ENCODE measurements at places on chromosomes 5 and 9.

DNA sequence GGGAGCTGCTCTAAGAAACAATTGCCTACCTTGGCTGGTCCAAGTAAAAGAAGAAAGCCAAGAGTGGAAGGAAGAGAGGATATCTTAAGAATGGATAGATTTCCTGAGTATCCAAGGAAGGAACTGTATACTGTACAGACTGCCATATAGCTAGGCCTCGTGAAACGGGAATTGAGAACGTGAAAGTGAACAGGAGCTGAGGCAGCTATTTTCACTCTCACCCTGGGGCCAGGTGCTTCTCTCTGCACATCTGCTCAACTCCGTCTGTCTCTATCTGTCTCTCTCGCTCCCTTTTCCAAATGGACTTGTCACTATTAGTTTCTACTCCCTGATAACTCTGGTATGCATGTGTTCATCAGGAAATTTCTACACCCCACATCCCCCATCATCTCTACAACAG is 35.9 kb upstream of the TESK1 start:
- DNase-seq, result no peak

- DNase-seq, result no peak
These were observed 47.9 kb upstream of the ZBTB43 start for GRCh38 chr9:126756876-126757415.

DNA sequence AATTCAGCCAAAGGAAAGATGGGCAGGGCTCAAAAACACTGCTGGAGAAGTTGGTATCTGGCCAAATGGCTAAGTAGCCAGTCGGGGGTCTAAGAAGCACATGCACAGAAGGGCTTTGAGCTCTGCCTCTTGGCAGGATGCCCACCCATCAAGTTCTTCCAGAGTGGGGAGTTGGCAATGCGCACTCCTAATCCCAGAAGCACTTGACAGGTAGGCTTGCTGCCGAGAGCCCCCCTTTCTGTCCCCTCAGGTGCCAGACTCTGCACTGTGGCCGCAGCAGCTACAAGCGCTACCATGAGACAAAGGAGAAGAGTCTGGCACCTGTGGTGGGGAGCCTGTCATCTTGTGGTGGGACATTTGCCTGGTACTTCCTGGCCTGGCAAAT is 252.9 kb upstream of the SLC24A2 start:
- DNase-seq, result no peak

- no peak for DNase-seq
These were observed 15.7 kb downstream of the LVRN start for GRCh38 chr5:115977988-115978387.

DNA sequence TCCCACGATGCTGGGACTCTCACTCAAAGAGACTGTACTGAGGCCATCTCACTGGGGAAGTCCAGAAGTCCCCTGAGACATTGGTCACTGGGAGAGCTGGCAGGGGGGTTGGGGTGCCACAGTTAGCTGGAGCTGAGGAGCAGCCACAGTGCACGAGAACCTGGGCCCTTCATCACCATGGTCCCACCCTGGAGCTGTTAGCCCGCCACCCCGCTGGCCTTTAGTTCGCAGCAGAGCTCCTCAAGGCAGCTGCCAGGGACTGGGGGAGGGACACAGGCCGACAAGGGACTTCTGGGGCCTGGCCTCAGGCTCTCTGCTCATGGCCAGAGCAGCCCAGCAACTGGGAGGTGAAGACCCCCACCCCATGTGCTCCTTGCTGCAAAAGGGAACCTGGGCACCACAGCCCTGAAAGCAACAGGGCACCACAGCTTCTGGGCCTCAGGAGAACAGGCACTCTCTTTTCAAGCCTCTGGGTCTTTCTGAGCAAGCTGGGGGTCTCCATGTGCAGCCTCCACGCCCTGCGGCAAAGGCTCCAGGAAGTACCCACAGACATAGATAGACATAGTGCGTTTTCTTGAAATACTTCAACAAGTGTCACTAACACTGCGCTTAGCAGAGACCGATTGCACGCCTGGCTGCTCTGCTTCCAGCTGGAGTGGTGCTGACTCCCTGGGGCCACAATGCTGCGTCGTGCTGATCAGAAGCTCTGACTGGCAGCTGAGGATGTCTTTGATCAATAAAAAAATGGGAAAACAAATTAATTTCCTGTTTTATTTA is 46.0 kb downstream of the VAV2 start:
- no peak for DNase-seq

DNA sequence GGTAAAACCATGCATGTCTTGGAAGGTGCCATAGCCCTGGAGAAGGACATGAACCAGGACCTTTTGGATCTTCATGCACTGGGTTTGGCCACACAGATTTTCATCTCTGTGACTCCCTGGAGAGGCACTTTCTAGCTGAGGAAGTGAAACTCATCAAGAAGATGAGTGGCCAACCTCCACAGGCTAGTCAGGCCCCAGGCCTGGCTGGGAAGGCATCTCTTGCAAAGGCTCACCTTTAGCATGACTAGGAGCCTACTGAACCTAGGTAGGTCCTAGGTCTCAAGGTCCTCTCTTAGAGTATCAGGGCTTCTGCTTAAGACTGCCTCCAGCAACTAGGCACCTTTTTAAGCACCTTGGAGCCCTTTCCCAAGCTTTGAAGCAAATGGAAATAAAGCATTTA is 1448.7 kb upstream of the ACO1 start:
- DNase-seq, result no peak

GRCh38 chr5:160161626-160162025 is 42.4 kb upstream of the PWWP2A start:
- DNase-seq, result no peak

DNA sequence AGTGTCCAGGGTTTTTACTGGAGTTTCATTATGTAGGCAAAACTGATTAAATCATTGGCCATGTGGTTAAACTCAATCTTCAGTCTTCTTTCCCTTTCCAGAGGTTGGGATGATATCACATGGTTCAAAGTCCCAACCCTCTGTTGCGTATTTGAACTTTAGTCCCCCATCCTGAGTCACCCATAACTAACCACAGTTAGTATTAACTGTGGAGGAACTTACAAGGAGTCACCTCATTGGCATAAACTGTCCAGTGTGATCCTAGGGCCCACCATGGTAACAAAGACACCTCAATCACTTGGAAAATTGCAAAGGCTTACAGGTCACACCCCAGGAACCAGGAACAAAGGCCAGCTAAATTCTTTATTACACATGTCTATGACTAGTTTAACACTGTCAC is 188.5 kb downstream of the COX7C start:
- no peak for DNase-seq

GRCh38 chr5:57896576-57896975 is 414.0 kb upstream of the ACTBL2 start:
- no peak for DNase-seq

GRCh38 chr9:132003896-132004295 is 75.8 kb downstream of the MED27 start:
- DNase-seq, result no peak

- no peak for DNase-seq
These were observed 82.9 kb downstream of the PTCD2 start for GRCh38 chr5:72402959-72403628.

GRCh38 chr5:169650701-169651331 is 13.7 kb downstream of the DOCK2 start:
- DNase-seq, result no peak

DNA sequence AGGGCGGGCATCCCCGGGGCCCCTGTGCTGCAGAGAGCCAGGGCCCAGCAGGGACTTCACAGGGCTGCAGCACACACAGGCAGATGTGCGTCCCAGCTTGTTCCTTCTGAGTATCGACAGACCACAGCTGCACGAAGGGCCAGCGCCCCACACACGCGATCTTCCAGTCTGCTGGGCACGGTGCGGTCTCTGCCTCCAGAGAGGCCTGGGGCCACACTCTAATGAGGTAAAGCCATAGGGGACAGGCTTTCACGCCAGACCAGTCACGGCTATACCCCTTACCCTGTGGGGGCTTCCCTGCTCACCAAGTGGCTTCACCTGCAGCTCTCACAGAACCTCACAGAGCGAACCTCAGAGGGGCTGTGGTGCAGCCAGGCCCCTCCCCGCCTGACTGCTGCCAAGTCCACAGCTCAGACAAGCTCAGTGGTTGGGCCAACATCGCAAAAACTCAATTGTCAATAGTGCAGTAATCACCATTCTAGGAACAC is 82.2 kb downstream of the SHB start:
- no peak for DNase-seq

DNA sequence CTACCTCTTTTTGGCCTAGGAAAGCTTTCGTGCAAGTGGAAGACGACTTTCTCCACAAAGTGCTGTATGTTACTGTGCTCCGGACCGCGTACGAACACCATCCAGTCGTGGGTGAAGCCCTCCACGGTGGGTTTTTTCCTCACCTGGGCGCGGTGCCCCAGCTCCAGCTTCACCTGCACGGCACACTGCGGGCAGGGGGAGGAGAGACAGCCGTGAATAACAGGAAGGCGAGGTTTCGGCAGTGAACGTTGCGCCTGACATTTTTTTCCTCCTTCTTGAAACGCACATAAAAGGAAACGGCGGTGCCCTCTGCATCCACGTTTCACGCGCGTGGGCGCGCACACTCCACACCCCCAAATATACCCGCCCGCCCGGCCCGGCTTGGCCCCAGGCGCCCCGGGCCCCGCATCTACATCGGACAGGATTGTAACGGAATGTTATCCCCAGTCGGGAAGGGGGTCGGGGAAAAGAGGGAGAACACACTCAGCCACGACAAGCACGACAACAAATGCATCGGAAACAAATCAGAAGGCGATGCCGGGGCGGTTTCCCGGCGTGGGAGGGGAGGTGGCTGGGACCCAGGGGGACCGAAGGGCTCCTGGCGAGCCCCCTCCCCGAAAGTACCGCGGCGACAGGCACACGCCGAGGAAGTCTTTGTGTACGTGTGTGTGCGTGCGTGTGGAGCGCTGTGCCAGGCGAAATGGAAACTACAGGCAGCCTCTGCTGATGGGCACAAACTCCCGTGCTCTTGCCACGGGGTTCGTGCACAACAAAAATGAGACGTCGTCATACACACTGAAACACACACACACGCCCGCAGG is 1.4 kb downstream of the MLLT3 start:
- DNase-seq, result no peak

GRCh38 chr9:29555502-29555901 is 1982.2 kb upstream of the C9orf72 start:
- no peak for DNase-seq

DNA sequence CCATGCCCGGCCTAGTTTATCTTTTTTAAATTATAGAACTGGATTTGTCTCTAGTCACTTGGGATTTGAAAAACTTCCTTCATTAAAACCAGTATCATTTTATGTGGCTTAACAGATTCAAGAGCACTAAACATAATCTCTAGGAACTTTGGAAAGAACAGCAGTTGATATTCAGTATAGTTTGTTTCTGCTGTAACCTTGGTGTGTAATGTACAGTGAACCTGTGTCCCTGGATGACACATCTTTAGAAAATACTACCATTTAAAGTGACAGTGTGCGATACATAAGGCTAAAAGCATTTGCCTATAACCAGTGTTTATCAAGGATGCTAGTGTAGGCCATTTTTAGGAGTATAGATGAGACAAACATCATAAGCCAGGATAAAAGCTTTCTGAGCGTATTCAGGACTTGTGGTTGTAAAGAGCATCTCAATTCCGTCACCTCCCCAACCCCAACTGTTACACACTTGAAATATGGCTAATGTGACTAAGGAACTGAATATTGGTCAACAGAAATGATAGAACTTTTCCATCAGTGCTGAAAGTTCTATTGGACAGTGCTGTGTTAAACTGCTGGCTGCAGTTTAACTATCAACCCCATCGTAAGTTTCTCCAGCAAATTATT is 4.4 kb downstream of the SNX18 start:
- DNase-seq, result no peak

GRCh38 chr9:117703537-117703936 is 666 bp upstream of the TLR4 start:
- DNase-seq, result no peak

- no peak for DNase-seq
These were observed 43.5 kb downstream of the PTPDC1 start for GRCh38 chr9:94127806-94128205.

GRCh38 chr9:134710271-134710540 is 68.6 kb downstream of the COL5A1 start:
- no peak for DNase-seq

DNA sequence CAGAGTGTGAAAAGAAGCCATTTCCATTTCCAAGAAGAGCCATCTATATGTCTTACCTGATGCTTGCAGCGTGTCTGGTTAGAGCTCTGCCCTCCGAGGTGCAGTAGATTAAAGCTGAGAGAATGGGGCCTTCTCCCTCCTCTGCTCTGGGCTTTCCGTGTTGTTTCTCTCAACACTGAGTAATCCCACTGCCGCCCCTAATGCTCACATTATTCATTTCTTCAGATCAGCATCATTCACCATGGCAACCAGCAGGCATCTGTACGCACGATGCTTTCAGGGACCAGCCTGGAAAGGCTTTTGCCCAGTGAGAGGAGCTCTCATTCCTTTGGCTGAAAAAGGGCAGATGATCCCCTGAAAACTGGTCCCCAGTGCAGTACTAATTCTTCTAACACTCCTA is 79.6 kb downstream of the CYFIP2 start:
- DNase-seq, result no peak

GRCh38 chr5:172119921-172120688 is 67.9 kb downstream of the STK10 start:
- DNase-seq, result no peak

- DNase-seq, result no peak
These were observed 471.3 kb upstream of the KLF4 start for GRCh38 chr9:107960916-107961315.

GRCh38 chr9:133734590-133735414 is 3.4 kb downstream of the SARDH start:
- no peak for DNase-seq

DNA sequence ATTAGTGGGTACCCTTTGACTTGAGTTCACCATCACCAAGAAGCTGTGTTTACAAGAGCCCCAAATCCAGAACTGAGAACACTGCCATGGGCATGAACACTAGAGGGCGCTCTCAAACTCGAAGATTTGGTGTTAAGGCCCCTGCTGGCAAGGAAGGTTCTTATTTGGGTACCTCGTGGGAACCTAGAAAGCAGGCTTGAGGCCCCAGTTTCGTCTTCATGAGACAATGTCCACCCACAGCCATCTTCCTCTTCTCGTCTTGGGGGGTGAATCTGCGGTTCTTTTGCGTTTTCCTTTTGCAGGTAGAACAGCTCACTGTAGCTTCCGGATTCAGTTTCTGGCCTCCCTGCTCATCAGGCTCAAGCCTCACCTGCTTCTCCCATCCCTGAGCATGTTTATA is 184.0 kb downstream of the SEMA5A start:
- no peak for DNase-seq

DNA sequence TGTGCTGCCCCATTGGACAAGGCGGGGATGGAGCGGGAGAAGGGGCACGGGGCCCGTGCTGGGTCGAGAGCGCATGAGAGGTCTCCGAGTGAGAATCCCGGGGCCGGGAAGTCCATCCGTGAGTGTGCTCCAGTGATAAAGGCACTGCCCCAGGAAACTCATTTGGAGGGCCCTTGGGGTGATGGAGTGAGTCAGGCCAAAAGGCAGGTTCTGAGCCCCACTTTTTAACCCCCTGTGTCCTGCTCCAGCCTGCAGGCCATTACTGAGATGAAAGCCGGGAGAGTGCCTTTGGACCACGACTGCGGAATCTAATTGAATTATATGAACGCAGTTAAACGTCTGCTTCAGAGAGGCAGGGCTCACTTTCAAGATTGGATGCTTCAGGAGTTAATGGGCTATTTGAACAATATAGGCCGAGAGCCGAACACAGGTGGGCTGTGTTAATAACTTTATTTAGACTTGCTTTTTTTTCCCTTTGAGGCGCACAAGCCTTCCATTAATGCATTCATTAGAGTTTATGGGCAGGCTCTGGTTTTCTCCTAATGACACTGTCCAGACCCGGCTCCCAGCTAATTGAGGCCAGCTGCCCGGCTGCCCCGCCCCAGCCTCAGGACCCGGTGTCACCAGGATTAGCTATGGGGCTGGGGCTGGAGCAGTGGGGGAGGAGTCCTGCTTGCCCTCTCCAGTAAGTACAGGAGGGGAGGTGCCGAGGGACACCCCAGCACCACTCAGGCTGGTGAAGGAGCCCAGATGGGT is 79.1 kb upstream of the LMX1B start:
- no peak for DNase-seq
